ENCODE measurements at places on chromosomes 6 and 20.

GRCh38 chr6:7124114-7124513 is 16.4 kb downstream of the RREB1 start:
- DNase-seq, result no peak

- DNase-seq, result no peak
Observed at GRCh38 chr6:73823832-73824231, 127.8 kb downstream of the CD109 start.

DNA sequence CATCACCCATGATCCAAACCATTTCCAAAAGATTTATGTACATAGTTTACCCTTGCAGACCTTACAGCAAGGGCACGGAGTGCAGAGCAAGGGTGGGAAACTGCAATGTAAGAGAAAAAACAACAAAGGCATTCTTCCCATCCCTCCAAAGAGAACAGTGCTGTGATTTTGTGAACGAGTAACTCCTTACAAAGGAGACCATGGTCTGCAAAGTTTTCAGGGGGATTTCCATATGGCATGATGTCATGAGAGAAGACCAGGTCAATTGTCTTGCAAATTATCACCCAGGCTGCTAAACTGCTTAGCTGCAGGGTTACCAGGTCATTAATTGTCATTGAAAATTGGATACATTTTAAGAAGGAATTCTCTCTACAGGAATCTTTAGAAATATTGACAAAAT is 58.3 kb downstream of the LAMP5 start:
- DNase-seq, result no peak

DNA sequence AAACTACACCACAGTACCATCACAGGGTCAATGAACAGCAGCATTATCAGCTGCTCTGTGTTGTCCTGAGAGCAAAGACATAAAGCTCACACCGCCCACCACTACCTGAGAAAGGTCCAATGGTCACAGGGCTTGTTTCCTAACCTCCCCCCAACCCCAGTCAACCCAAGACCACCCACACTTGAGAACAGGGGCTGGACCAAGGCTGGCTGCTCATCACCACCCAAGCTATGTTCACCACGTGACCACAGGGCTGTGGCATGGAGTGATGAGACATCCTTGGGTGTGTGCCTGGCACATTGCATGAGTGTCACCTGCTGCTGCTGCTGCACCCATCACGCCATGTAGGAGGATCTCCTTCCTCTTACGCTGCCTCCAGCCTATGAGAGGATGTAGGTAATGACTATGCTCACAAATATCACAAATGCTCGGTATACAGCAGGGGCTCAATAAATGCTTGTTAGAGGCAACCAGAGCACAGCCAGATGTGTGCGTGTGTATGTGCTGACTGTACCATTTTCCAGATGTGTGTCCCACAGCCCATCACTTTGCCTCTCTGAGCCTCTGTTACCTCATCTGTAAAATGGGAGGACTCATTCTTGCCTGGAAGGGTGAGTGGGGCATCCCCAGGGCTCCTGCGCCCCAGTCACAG is 23.3 kb upstream of the SIRPA start:
- DNase-seq, result no peak

DNA sequence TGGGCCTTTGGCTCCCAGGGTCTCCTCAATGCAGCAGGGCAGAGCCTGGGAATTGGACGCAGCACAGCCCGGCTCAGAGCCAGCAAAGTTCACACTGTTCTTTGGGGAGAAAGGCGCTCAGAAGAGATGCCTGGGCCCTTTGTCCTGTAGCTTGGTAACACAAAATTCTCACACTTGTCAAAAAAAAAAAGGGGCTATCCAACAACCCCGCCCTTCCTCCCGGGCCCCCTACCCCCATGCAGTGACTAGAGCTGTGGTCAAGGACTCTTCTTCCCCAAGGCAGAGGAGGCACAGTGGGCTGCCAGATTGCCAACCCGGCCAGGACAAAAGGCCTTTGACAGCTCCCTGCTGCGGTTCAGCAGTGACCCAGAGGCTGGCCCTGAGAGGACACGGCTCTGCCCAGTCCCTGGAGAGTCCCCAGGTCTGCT is 2.0 kb downstream of the NKAIN4 start:
- no peak for DNase-seq

- DNase-seq, result no peak
Observed at GRCh38 chr6:27478141-27478705, 5.3 kb upstream of the ZNF184 start.
